ENCODE measurements at places on chromosomes 6 and 20.

GRCh38 chr6:161694995-161695394, 421.1 kb upstream of the AGPAT4 start:
- no peak for DNase-seq

DNA sequence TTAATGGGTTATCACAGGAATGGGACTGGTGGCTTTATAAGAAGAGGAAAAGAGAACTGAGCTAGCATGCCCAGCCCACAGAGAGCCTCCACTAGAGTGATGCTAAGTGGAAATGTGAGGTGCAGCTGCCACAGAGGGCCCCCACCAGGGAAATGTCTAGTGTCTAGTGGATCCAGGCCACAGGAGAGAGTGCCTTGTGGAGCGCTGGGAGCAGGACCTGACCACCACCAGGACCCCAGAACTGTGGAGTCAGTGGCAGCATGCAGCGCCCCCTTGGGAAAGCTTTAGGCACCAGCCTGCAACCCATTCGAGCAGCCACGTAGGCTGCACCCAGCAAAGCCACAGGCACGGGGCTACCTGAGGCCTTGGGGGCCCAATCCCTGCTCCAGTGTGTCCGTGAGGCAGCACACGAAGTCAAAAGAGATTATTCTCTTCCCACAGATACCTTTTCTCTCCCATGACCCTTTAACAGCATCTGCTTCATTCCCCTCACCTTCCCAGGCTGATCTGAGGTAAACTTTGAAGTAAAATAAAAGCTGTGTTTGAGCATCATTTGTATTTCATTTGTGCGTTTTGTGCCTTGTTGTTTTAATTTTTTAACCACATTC, 4.4 kb downstream of the HLA-E start:
- no peak for DNase-seq

- no peak for DNase-seq
These were observed 32.3 kb downstream of the TULP4 start for GRCh38 chr6:158344534-158344933.

GRCh38 chr6:10404799-10405512, 9.9 kb downstream of the TFAP2A start:
- no peak for DNase-seq

DNA sequence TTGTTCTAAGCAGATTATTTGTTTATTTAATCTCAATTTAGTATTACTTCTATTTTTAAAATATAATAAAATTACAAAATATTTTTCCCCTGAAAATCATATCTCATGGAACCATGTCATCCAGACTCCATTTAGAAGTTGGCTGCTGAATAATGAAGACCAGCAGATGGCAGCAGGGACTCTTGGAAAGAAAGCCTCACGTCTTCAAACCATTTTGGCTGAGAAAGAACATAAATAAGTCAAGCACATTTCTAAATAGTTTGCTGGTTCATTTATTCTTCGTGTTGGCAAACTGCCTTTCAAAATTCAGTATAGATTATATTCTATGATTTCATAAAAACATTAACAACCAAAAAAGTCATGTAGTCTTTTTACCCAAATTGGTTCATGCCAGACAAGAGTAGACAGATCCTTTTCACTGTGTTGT, 71.7 kb downstream of the RCAN2 start:
- no peak for DNase-seq

- no peak for DNase-seq
These were observed 37.8 kb downstream of the DUSP22 start for GRCh38 chr6:329888-330691.

DNA sequence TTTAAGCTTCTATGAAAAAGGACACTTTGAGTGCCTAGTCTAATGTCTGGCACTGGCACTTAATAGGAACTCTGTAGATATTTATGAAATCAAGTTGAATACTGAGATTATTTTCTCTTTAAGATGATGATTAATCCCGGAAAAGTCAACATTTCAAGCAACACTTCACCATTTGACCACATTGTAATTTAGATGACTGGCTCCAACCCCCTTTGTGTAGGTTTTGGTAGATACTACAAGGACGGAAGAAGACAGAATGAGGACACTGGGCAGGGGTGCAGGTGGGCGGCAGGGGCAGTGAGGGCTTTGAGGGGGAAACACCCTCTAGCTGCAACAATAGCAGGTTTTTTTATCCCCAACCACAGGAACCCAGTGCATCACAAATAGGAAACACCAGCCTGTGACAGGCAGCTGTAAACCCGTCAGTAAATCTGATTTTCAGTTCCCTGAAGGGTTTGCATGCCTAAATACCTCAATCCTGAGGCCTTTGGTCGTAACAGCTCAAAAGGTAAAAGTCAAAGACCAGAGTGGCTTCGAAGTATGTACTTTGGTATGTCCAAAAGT, 4.6 kb downstream of the DTNBP1 start:
- DNase-seq, result no peak

Data from effector memory CD8-positive, alpha-beta T cell (primary cell).